ENCODE measurements at places on chromosomes 13 and 19. TPM values are rescaled to one million over a fixed set of nuclear protein-coding genes. Genes with fewer than 3 reads are reported as not detected.

GRCh38 chr13:28763887-28764286 is 45.1 kb upstream of the SLC46A3 start:
- H3K27me3 ChIP-seq: no peaks in the 10 kb centered on the region
- no peak for DNase-seq
- H3K27ac ChIP-seq: no peak overlapping the region
- H3K36me3 ChIP-seq: peaks cover 1% of the 10 kb centered on the region
- H3K4me3 ChIP-seq: no peak overlapping the region
- H3K4me1 ChIP-seq: no peaks in the 10 kb centered on the region

- no peak for DNase-seq
- peaks cover 12% of the 10 kb centered on the region for H3K27me3 ChIP-seq
- no peaks in the 10 kb centered on the region for H3K36me3 ChIP-seq
- H3K27ac ChIP-seq: no peak overlapping the region
- no peak overlapping the region for H3K4me3 ChIP-seq
- H3K4me1 ChIP-seq: peaks cover 4% of the 10 kb centered on the region
These were observed 8.4 kb downstream of the PCDH9 start for GRCh38 chr13:67221630-67222226.

- DNase-seq: no peak
- H3K4me3 ChIP-seq: no peak overlapping the region
- no peaks in the 10 kb centered on the region for H3K27me3 ChIP-seq
- H3K27ac ChIP-seq: no peak overlapping the region
- H3K4me1 ChIP-seq: no peaks in the 10 kb centered on the region
- H3K36me3 ChIP-seq: no peaks in the 10 kb centered on the region
These were observed 1084.7 kb downstream of the EFNB2 start for GRCh38 chr13:105450784-105451183.

The NCAN gene
- total RNA-seq: 0.36 TPM

DNA sequence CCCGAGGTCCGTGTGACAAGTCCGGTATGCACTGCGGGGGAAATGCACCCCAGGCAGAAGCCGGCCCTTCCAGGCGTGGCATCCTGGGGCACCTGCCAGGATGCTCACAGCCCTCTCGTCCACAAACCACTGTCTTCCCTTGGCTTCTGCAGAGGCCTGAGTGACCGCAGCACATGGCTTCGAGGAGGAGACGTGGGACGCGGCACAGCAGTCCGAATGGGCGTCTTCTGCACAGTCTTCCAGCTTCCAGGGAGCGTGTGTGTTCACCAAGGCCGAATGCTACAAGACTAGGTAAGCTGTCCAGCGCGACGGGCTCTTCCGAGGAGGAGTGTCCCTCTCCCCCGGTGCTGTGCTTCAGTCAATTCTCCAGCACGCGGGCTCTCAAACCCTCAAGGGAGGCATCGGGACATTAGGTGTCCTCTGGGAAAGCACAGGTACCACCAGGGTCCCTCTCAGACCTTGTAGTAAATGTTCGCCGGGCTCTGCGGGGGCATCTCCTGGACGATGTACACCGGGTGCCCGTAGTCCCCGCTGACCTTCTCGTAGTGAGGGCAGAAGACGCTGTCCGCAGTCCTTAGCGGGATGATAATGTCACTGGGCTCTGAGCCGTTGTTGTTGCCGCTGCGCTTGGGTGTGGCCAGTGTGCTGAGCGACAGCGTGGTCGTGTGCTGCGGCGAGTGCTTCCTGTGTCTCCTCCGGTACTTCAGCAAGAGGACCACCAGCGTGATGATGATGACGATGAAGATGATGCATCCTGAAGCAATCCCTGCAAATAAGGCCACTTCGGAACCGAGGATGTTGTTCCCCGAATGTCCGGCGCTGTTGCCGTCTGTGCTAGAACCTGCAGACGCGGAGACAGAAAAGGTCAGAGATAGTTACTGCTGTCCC is 42.6 kb downstream of the EFNB2 start:
- peak overlapping the region; percentile 19 for H3K27ac ChIP-seq
- no peaks in the 10 kb centered on the region for H3K27me3 ChIP-seq
- peaks cover 38% of the 10 kb centered on the region for H3K4me1 ChIP-seq
- DNase-seq: no peak
- no peak overlapping the region for H3K4me3 ChIP-seq

The SBK3 gene
- not detected for total RNA-seq

GRCh38 chr13:113796964-113797676 is 38.1 kb downstream of the TMEM255B start:
- H3K4me1 ChIP-seq: no peaks in the 10 kb centered on the region
- no peaks in the 10 kb centered on the region for H3K36me3 ChIP-seq
- no peak overlapping the region for H3K27ac ChIP-seq

The ONECUT3 gene
- total RNA-seq: 41.9 TPM

DNA sequence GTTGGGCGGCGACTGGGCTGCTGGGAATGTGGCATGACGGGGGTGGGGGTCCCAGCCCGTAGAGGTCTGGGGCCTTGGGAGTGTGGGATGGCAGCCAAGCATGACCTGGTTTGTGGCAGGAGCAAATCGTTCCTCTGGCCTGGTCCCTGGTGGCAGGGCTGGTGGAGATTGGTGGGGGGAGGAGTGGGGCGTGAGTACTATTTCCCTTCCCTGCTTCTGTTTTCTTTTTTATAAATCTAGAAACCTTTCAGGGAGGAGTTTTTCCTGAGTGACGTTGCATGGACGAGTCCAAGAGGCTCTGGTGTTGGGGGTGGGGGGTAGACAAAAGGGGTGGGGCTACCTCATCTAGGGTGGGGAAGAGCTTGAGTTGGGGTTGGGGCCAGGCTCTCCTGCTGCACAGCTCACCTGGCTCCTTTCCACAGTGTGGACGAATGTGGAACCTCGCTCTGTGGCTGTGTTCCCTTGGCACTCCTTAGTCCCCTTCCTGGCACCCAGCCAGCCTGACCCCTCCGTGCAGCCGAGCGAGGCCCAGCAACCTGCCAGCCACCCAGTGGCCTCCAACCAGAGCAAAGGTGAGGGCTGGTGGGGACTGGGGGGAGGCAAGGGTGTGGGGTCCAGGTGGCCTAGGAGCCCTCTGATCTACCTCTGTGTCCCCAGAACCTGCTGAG is 15.4 kb upstream of the PRR19 start:
- peaks cover 25% of the 10 kb centered on the region for H3K4me1 ChIP-seq
- H3K27ac ChIP-seq: no peak overlapping the region
- H3K36me3 ChIP-seq: peaks cover 4% of the 10 kb centered on the region

The ZNF560 gene
- total RNA-seq: not detected

- H3K36me3 ChIP-seq: peaks cover 5% of the 10 kb centered on the region
- H3K27me3 ChIP-seq: no peaks in the 10 kb centered on the region
- H3K27ac ChIP-seq: no peak overlapping the region
- H3K4me1 ChIP-seq: peaks cover 22% of the 10 kb centered on the region
- DNase-seq: no peak
These were observed 221.7 kb downstream of the KCNRG start for GRCh38 chr13:50236898-50237318.

The INTS6 gene
- 48.8 TPM for total RNA-seq

DNA sequence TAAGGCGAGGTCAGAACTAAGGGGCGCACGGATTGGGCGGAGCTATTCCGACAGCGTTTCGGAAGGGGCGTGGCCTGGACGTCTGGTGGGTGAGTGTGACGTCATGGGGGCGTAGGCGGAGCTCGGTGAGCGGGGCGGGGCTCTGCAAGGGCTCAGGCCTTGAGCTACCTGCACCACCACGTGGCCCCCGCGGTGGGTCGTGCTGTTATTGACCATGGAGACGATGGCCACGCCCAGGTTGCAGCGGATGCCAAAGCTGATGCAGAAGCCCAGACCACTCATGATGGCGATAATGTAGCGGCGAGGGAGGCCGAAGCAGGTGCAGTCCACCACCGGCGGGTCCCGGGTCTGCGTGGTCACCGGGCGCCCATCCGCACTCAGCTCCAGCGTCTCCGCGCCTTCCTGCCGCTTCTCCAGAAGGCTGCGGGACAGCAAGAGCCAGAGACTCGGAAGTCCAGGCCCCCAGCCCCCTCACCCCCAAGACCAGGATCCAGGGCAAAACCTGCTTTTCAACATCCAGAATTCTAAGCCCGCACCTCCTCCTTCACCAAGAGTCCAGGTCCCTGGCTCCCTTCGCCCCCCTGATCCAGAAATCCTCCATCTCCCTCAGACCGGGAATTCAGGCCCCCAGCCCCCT is 4.8 kb downstream of the SLC17A7 start:
- no peak overlapping the region for H3K4me3 ChIP-seq
- DNase-seq: no peak
- H3K4me1 ChIP-seq: peaks cover 2% of the 10 kb centered on the region
- no peak overlapping the region for H3K27ac ChIP-seq

DNA sequence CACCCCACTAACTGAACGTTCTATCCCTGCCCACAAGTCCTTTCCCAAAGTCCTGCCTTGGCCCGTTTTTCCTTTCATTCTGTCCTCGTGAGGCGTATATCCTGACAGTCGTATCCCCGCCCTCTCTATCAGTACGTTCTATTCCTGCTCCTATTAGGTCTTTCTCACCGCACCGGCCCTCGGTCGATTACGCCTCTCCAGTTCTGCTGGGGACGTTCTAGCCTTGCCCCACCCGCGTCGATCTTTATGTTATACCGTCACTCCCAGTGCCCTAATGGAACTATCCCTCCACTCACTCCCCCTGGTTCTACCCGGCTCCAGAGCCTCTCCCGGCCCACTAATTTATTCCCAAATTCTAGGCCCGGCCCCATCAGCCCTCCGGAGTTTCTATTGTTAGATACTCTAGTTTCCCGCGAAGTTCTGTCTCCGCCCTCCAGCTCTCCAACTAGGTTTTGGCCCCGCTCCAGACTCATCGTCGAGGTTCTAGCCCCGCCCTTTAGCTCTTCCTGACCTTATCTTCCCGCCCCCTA is 2.0 kb downstream of the PLAUR start:
- H3K27ac ChIP-seq: peak overlapping the region; percentile 96
- H3K27me3 ChIP-seq: peaks cover 45% of the 10 kb centered on the region
- peaks cover 19% of the 10 kb centered on the region for H3K4me1 ChIP-seq
- DNase-seq: no peak

DNA sequence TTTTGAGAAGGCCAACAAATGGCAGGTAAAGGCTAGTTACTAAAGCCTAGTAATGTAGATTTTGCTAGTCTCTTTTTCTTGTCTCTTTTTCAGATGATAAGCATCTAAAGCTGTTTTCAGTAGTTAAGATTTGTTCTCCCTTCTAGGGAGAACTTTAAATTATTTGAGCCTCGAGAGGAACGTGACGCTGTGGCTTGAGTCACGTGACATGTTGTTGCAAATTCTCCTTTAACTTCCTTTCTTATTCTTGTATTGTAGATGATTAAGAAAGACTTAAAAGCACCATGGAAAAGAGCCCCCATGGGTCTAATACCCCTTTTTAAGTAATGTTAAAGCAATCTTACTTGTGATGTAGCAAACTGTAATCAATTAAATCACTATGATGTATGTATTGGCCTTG is 2698.7 kb downstream of the PCDH9 start:
- no peaks in the 10 kb centered on the region for H3K36me3 ChIP-seq
- no peak for DNase-seq
- H3K4me3 ChIP-seq: no peak overlapping the region
- no peaks in the 10 kb centered on the region for H3K27me3 ChIP-seq

GRCh38 chr13:59182241-59182640 is 981.5 kb downstream of the DIAPH3 start:
- H3K36me3 ChIP-seq: no peaks in the 10 kb centered on the region
- H3K4me1 ChIP-seq: peaks cover 4% of the 10 kb centered on the region
- no peak overlapping the region for H3K4me3 ChIP-seq
- no peak for DNase-seq
- H3K27me3 ChIP-seq: no peaks in the 10 kb centered on the region

The TJP3 gene
- 36.3 TPM for total RNA-seq

The CD177 gene
- total RNA-seq: not detected

GRCh38 chr19:18308948-18309325 is 13.9 kb downstream of the LSM4 start:
- peaks cover 10% of the 10 kb centered on the region for H3K4me1 ChIP-seq
- no peak overlapping the region for H3K27ac ChIP-seq
- no peaks in the 10 kb centered on the region for H3K27me3 ChIP-seq
- peaks cover 9% of the 10 kb centered on the region for H3K36me3 ChIP-seq
- H3K4me3 ChIP-seq: no peak overlapping the region

- H3K4me1 ChIP-seq: no peaks in the 10 kb centered on the region
- H3K4me3 ChIP-seq: no peak overlapping the region
- peaks cover 8% of the 10 kb centered on the region for H3K36me3 ChIP-seq
These were observed 9.4 kb downstream of the POLRMT start for GRCh38 chr19:623974-624373.

- H3K4me3 ChIP-seq: peak overlapping the region; percentile 89
- H3K27me3 ChIP-seq: peaks cover 3% of the 10 kb centered on the region
- no peak for DNase-seq
- H3K36me3 ChIP-seq: peaks cover 20% of the 10 kb centered on the region
- H3K4me1 ChIP-seq: peaks cover 6% of the 10 kb centered on the region
These were observed 322 bp downstream of the ZNF558 start for GRCh38 chr19:8831832-8832131.

- no peaks in the 10 kb centered on the region for H3K27me3 ChIP-seq
- H3K4me1 ChIP-seq: peaks cover 13% of the 10 kb centered on the region
These were observed 18.9 kb downstream of the VASP start for GRCh38 chr19:45526143-45526542.

The CEBPA gene
- total RNA-seq: 12.3 TPM

GRCh38 chr13:79196843-79197242 is 209.2 kb downstream of the RBM26 start:
- H3K4me3 ChIP-seq: no peak overlapping the region
- no peak overlapping the region for H3K27ac ChIP-seq
- peaks cover 7% of the 10 kb centered on the region for H3K27me3 ChIP-seq
- no peaks in the 10 kb centered on the region for H3K36me3 ChIP-seq

The DCT gene
- not detected for total RNA-seq

DNA sequence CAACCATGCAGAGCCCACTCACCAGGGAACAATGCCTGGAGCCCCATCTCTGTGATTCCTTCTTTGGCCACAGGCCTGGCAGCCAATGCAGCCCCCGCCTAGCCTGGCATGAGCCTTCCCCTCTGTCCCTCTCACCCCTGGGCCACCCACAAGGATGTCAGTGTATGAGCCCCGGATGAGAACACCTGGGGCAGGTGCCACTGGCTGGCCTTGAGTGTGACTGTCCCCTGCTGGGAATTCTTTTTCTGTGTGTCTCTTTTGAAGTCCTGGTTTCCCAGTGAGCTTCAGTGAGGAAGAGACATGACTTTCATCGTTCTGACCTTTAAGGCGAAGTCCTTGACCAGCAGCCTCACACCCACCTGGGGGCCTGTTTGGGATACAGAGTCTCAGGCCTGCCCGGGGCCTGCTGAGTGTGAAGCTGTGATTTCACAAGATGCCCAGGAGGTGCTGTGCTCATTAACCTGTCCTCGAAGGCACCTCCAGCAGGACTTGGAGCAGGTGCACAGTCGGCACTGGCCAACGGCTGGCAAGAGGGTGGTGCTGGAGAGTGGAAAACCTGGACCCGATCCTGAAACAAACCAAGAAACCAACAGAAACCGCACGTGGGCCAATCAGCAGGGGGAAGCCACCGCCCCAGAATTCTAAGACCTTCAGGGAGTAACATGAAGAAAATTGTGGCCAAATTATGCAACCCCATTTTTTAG is 27.4 kb upstream of the SPACA7 start:
- H3K36me3 ChIP-seq: no peaks in the 10 kb centered on the region
- peaks cover 76% of the 10 kb centered on the region for H3K27me3 ChIP-seq
- H3K27ac ChIP-seq: no peak overlapping the region
- H3K4me3 ChIP-seq: no peak overlapping the region

All from progenitor cell of endocrine pancreas (in vitro differentiated cells).